ENCODE measurements at places on chromosomes 12 and 14. TPM values are rescaled to one million over a fixed set of nuclear protein-coding genes. Genes with fewer than 3 reads are reported as not detected.

GRCh38 chr12:1763153-1763552, 57.2 kb upstream of the LRTM2 start:
- DNase-seq = no peak

- no peak for DNase-seq
Measured at GRCh38 chr12:69431591-69432222, 38.5 kb upstream of the FRS2 start.

KIF5A gene
- total RNA-seq = 0.56 TPM

POU6F1 gene
- 3.0 TPM for total RNA-seq

- no peak for DNase-seq
Measured at GRCh38 chr12:101256266-101256665, 23.6 kb upstream of the UTP20 start.

NRIP2 gene
- total RNA-seq = not detected

DNA sequence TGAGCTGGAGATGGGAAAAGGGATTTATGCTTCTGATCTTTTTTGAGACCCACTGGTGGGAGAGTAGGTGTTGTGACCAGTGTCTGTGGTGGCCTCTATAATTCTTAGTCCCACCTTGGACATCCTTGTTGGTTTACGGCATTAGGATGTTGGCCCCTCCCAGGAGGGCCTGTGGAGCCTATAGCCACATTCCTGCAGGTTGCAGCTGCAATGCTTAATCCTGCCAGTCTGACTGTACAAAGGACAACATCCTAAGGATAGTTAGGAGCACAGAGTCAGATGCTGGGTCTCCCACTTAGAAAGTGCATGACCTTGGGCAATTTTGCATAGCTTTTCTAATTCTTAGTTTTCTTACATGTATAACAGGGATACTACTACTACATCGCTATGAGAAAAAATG, 150.9 kb upstream of the SLC38A2 start:
- DNase-seq = peak; percentile 7

DNA sequence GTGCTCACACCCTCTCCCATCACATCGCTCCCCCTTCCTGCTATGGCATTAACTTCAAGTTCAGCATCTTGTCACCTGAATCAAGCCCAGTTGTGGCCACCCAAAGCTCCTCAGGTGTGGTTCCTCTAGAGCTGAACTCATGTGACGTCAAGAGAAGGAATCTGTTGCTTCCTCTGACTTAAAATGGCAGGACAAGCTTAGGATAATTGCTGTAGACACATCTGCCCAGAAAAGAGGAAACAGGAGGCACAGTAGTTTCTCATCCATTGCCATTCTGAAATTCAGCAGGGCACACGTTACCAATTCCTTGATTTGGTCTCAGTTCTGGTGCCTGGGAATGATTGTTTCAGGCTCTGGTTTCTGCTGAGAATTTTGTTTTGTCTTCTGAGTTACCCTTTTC, 52.1 kb downstream of the RCOR1 start:
- no peak for DNase-seq

- peak; percentile 74 for DNase-seq
Measured at GRCh38 chr14:67963960-67964812, 144.6 kb downstream of the RAD51B start.

LGR5 gene
- not detected for total RNA-seq

DNA sequence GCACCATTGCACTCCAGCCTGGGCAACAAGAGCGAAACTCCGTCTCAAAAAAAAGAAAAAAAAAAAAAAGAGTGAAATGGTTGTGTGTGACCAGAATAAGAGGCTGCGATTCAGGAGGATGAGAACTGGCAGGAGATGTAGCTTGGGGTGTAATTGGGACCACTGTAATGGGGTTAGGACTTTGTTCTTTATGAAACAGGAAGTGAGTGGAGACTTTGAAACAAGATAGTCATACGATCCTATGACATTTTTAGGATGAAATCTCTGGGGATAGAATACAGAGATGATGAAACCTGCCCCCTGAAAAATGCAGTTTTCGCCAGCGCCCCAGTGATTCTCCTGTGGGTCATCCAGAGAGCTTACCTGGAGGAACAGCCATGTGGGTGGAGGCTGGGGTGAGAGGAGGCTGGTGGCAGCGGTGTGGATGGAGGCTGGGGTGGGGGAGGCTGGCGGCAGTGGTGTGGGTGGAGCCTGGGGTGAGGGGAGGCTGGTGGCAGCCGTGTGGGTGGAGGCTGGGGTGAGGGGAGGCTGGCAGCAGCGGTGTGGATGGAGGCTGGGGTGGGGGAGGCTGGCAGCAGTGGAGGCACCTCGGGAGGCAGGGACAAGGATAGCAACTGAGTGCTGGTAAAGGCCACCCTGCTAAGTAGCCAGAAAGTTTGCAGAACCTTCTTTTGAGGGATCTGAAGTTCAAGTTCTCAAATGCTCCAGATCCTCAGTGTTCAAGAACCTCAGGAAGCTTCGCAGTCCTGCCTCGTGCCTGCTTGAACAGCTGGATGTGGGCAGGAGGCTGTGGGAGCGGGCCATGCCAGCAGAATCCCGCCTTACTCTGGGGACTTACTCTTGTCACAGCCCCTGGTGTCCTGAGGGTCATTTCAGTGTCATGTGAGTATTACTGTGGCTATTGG, 20.2 kb downstream of the FBXL14 start:
- DNase-seq = no peak

DNA sequence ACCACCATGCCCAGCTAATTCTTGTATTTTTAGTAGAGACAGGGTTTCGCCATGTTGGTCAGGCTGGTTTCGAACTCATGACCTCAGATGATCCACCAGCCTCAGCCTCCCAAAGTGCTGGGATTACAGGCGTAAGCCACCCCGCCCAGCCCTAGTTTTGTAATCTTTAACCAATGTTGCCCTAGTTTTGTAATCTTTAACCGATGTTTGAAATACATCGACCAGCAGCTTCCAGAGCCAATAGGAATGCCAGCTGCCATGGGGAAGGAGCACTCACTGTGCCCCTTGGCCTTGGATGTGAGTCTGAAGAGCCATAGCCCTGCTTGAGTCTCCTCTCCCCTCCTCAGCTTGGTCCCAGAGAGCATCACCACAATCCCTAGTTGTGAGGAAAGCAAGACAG, 209.3 kb upstream of the RGS6 start:
- no peak for DNase-seq

- DNase-seq = peak; percentile 35
Measured at GRCh38 chr12:57621497-57622292, 10.5 kb downstream of the ARHGEF25 start.

Measured in MCF 10A (cell line).